Activated naive CD8-positive, alpha-beta T cell treated with anti-CD3 and anti-CD28 coated beads, Interleukin-2, amount 10 ng/mL, durations not matched to agents 7 days and 5 days (primary cell): ENCODE measurements at places on chromosomes 12 and 14. TPM values are rescaled to one million over a fixed set of nuclear protein-coding genes. Genes with fewer than 3 reads are reported as not detected.

The CLEC2A gene
- total RNA-seq, result not detected

DNA sequence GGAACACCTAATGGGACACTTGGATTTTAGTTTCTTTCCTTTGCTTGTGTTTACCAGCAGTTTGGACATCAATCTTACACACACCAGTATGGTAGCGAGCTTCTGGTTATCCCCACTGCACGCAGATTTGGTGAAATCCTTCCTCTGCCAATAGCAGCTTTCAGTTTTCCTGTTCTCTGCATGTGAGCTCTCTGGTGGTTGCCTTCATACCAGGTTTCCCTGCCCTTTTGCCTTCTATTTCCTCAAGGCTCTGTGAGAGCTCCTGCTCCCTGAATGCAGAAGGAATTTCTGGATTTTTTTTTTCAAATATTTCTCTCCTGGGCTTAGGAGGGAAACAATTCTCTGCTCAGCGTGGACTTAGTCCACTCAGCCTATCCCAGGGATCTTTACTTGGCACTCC, 93.0 kb upstream of the CCDC91 start:
- H3K36me3 ChIP-seq, result no peaks in the 10 kb centered on the region
- DNase-seq, result no peak
- H3K4me1 ChIP-seq, result no peaks in the 10 kb centered on the region
- H3K4me3 ChIP-seq, result no peak overlapping the region
- H3K27ac ChIP-seq, result no peak overlapping the region

GRCh38 chr12:79897617-79898016, 37.3 kb downstream of the PPP1R12A start:
- H3K4me3 ChIP-seq, result no peak overlapping the region
- H3K27ac ChIP-seq, result no peak overlapping the region
- DNase-seq, result no peak
- H3K4me1 ChIP-seq, result peaks cover 20% of the 10 kb centered on the region
- peaks cover 11% of the 10 kb centered on the region for H3K36me3 ChIP-seq

The RHEBL1 gene
- total RNA-seq, result 9.7 TPM

The KRT85 gene
- not detected for total RNA-seq

The GALNT6 gene
- 31.0 TPM for total RNA-seq

DNA sequence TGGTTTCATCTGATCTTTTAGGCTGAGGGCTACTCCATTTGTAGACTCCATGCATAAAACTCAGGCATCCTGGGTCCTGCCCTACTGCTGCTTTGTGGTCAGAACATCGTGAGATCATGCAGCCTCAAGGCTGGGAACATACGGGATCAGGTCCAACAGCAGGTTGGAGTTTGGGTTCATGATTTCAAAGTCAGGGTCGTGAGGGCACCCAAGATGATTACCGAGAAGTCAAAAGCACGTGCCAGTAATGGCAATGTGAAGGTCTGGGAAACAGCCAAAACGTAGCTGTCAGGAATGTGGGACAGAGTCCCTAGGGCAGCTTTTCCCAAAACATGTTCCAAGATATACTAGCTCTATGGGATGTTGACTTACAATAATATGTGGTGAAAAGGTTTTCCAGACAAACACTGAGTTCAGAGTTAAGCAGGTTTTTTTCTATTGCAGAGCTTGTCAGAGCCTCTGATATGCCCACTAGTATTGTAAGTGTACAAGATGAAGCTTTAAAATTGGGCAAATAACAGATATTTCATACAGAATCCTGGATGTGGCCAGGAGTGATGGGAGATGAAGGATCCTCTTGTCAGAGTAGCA, 130.3 kb upstream of the DNM1L start:
- no peaks in the 10 kb centered on the region for H3K36me3 ChIP-seq
- H3K4me3 ChIP-seq, result no peak overlapping the region
- H3K27ac ChIP-seq, result no peak overlapping the region

The RNU4-1 gene
- total RNA-seq, result 1,401 TPM
